ENCODE measurements at places on chromosomes 1 and 21.

DNA sequence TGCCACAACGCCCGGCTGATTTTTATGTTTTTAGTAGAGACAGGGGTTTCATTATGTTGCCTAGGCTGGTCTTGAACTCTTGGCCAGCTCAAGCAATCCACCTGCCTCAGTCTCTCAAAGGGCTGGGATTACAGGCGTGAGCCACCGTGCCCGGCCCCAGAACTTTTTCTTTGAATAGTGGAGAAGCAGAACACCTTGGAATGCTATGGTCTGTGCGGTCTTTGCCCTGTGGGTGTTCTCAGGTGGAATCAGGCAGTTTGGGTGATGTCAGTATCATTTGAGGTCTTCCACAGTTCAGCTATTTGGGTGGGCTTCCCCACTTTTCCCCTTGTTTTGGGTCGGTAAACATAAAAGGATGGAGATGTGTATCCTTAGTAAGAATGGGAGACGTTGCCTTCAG is 17.6 kb downstream of the CAMTA1 start:
- no peak for DNase-seq

DNA sequence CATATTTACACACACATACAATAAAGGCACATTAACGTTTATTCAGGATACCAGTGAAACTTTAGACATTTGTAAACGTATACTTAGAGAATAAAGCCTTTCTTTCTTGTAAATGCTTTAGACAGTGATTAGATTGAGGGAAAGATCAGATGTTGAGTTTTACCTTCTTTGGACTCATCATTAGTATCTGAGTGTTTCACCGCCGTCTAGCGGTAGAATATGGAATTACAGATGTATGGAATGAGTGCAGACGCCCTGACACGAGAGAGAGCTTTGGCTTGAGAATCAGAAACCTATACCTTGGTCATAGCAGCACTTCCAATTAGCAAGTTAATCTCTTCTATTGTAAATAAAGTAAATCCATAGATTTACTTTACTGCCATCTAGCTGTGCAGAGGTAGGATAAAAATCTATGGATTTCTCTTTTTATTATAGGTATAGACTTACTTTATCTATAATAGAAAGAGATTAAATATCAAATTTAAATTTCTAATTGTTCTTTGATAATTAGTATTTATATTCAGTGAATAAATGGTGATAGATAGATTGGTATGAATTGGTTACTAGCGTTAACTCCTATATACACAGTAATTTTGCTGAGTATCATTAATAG is 12.6 kb downstream of the FLG2 start:
- no peak for DNase-seq

DNA sequence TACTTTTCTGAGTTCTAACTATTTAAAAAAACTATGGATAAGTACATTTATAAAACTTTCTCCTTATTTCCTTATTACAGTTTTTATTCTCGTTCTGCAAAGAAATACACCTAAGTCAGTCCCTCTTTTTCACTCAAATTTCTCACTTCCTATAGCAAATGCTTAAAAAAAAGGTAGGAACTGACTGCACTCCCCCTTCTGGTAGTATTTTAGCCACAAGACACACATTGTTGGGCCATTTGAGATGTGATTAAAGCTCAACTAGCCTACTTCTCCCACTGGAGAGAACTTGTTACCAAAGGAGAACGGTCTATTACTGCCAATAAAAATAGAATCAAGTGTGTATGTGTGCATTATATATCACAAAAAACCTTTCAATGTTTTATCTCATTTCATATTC is 521.9 kb upstream of the PRMT6 start:
- DNase-seq, result no peak

DNA sequence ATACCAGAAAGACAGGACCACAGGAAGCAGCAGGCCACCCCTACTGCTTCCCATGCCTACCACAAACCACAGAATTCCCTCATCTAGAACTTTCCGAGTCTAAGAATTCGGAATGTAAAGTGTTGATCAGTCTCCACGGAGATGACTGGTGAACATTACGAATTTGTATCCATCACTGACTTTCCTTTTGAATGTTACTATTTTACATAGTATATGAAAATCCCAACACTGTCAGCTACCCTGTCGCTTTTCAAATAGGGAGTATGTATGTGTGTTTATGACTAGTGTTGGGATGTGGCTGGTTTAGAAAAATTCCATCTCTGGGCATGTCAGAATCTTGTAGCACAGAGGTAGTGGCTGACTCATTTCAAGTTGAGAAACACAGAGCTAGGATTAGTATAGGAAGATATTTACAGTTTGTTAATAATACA is 118.2 kb downstream of the COQ8A start:
- DNase-seq, result no peak

GRCh38 chr1:151049458-151049857 is 1.9 kb downstream of the C1orf56 start:
- DNase-seq, result no peak

GRCh38 chr1:18126616-18127015 is 19.0 kb downstream of the IGSF21 start:
- DNase-seq, result no peak

DNA sequence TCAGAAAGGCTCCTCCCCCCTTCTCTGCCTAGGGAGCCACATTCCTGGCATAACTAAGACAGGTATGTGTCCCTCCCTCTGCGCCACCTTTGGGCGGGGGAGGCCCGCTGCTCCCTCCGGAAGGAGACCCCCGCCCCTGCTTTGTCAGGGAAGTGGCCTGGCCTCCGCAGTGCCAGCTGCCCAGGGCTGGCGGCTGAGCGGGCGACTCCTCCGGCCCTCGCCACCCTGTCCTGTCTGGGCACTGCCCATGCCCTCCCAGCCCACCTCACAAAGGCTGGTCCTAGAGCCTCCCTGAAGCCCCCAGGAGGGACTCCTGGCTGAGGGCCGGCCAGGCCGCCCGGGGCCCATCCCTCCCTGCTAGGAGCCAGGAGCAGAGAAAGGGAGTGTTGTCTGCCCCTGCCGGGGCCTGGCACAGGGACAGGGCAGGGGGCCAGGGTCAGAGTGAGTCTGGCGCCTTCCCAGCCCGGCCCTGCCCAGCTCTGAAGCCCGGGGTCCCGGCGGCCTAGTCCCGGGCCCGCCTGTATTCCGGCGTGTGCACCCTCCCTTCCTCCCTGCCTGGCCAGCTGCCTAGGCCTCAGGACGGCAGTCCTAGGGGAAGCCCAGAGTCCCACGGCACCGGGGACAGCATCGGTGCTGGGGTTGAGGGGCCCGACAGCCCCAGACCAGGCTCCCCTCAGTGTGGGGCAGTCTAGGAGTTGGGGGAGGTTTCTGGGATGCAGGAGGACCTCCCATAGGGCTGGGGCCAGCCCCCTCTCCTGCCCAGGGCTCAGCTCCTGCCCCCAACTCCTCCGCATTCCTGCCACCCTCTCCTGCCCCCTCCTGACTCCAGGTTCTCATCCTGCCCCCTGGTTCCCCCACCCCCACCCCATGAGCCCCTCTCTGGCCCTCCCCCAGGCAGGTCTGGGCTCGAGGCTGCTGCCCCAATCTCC is 5.1 kb downstream of the AGRN start:
- DNase-seq, result no peak

DNA sequence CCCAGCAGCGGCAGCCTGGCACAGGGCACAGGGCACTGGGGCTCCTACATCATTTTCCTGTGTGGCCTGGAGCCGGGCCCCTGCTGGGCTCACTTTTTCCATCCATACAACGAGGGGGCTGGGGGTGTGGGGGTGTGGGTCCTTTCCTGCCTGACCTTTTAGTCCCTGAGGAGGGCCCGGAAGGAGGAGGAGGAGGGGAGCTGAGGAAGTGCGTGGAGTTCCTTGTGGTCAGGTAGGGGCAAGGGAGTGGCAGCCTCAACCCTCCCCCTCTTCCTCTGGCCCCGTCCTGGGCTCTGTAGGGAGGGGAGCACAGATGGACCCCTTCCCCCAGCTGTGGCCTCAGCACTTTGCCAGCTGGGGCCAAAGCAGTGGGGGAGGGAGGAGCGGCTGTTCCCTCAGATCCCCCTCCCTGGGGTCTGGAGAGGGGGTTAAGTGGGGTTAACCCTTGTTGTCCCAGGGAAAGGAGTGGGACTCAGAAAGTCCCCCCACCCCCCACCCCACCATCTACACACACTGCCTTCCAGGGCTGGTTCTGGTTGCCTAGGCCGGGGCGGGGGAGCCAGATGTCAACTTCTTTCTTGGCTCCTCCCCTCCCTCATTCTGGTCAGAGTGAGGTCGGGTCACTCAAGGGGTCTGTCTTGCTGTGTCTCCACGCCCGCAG is 5.7 kb downstream of the NTRK1 start:
- no peak for DNase-seq

DNA sequence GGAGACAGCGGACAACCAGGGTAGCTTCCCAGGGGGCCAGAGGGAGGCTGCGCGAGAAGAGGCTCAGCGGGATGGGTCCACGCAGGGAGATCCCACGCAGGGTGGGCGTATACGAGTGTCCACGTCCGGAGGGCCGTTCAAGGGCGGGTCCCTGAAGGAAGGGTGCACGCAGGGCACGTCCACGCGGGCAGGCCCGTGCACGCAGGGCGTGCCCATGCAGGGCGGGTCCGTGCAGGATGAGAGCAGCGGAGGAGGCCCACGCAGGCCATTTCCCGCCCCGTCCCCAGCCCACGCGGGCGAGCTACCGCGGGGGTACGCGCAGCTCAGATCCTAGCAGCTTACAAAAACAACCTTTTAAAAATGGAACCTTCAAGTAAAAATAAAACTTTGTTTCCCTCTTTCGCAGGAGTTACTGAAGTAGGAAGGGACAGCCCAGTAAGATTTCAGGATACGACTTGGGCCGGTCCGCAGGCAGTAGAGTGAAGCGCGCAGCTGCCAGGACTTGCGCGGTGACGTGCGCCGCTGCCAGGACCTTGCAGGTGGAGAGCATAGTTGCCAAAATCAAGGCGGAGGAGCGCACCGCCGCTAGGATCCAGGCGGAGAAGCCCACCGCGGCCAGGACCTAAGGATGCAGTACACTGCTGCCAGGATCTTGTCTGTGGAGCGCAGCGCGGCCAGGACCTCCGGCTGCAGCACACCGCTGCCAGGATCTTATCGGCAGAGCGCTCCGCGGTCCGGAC is 416 bp upstream of the RNF187 start:
- DNase-seq, result peak; percentile 71

DNA sequence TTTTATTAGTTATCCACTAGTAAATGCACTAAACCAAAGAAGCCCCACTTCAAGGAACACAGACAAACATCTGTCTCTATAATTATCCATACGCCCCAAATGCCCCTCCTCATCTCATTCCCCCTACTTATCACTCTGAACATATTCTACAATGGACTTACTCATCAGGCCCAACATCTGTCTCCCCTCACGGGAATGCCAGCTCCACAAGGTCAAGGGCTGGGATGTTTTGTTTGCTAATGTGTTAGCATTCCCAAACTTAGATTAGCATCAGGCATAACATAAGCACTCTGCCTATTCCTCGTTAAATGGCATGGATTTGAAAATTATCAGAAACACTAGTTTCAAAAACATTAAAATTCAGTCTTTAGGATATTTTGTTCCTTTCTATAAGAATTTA is 279.5 kb downstream of the DSCAM start:
- DNase-seq, result no peak

- DNase-seq, result no peak
Observed at GRCh38 chr1:234774971-234775370, 165.0 kb upstream of the IRF2BP2 start.

DNA sequence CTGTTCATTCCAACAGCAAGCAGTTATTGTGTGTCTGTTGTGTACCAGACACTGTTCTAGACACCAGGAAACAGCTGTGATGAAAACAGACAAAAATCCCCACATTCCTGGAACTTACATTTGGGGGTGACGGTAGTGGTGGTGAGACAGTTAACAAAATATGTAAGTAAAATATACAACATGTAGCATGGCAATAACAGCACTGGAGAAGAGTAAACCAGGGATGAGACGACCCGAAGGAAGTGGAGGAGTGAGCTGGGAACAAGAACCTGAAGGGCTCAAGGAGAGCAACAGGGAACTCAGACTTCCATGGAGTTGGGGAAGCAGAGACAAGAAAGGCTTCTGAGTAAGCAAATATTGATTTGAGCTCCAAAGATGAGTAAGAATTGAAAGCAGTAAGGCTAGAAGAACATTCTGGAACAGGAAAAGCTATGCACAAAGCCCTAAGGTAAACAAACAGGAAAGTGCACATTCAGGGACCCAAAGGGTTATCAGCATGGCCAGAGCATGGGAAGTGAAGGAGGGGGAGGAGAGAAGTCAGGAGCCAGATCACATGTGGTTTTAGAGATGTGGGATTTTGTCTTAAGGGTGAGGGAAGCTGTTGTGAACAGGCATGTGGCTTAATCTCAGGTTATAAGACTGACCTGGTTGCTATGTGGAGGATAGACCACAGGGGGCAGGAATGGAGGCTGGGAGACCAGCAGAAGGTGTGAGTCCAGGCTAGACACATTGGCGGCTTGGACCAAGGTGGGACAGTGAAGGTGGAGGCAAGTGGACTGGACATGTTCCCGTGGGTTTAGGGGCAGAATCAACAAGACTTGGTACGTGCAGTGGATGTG is 7.3 kb downstream of the CSF1 start:
- DNase-seq, result no peak

GRCh38 chr1:154474802-154475201 is 27.2 kb upstream of the TDRD10 start:
- no peak for DNase-seq

- DNase-seq, result no peak
Observed at GRCh38 chr21:37915497-37915911, 753 bp downstream of the KCNJ6 start.

DNA sequence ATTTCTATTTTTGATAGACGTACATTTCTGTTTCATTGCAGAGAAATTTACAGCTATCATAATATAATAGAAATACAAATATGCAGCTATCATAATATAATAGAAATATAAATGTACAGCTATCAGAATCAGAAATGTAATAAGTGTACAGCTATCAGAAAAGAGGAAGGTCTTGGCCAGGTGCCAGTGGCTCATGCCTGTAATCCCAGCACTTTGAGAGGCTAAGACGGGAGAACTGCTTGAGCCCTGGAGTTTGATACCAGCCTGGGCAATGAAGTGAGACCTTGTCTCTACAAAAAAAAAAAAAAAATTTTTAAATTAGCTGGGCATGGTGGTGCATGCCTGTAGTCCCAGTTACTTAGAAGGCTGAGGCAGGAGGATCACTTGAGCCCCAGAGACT is 37.9 kb downstream of the PIGM start:
- no peak for DNase-seq

DNA sequence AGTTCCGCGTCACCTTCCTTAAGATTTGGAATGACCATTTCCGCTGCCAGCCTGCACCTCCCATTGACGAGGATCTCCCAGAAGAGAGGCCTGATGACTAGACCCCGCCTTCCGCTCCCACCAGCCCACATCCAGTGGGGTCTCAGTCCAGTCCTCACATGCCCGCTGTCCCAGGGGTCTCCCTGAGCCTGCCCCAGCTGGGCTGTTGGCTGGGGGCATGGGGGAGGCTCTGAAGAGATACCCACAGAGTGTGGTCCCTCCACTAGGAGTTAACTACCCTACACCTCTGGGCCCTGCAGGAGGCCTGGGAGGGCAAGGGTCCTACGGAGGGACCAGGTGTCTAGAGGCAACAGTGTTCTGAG is 9.8 kb downstream of the MYBPH start:
- no peak for DNase-seq

- DNase-seq, result no peak
Observed at GRCh38 chr1:8259498-8260290, 58.2 kb upstream of the SLC45A1 start.
